ENCODE measurements at places on chromosomes 4 and X. TPM values are rescaled to one million over a fixed set of nuclear protein-coding genes. Genes with fewer than 3 reads are reported as not detected.

RAB9B gene
- total RNA-seq, result 0.20 TPM

MMAA gene
- total RNA-seq, result 6.9 TPM

UGT2B7 gene
- total RNA-seq, result not detected

MXRA5 gene
- total RNA-seq, result 40.2 TPM

MAGEA2B gene
- not detected for total RNA-seq

SLC26A1 gene
- total RNA-seq, result 0.15 TPM

NEIL3 gene
- 16.8 TPM for total RNA-seq

SPIN3 gene
- total RNA-seq, result 12.4 TPM

DNA sequence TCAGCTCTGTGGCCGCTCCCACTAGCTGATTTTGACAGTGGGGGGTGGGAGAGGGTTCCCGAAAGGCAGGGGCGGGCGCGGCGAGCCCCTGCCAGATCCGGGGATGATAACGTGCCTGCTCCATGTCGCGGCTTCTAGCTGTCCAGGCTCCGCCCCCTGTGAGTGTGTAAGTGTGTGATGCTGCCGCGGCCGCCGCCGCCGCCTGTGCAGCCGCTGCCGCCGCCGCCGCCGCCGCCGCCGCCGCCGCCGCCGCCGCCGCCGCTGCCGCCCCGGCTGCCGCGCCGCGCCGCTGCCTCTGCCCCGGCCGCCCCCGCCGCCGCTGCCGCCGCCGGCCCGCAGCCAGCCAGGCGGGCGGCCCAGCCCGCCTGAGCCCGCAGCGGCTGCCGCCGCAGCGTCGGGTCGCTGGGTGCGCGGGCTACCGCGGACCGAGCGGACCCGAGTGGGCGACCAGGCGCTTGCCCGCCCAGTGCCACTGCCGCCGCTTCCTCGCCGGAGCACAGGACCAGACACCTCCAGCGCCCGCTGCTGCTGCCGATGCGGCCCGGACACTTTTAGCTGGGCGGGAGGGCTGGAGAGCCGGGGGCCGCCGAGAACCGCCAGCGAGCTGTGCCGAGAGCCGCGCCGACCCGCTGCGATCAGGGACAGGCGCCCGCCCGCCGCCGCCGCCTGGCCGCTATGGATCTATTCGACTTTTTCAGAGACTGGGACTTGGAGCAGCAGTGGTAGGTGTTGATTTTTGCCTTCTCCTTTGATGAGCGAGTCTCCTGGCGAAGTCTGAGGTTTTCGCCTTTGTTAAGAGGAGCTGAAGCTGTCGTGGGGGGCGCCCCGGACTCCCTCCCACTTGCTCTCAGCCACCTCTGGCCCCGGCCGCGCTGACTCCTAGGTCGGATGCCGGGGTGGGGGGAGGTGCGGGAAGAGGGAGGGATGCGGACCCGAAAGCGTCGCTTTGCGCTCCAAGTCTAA, at the start of gene AFF2:
TSS of gene AFF2 (plus strand) at position 195 of the 963 bp plus-strand sequence. CDS start at position 676, 481 bp downstream.
- no peaks in the 10 kb centered on the region for H3K4me1 ChIP-seq
- H3K36me3 ChIP-seq, result no peaks in the 10 kb centered on the region
- DNase-seq, result peak; percentile 75
- peak within 1 kb of the TSS; percentile 78 for H3K4me3 ChIP-seq

- no peak overlapping the region for H3K27ac ChIP-seq
- no peaks in the 10 kb centered on the region for H3K27me3 ChIP-seq
- H3K4me3 ChIP-seq, result no peak overlapping the region
- H3K36me3 ChIP-seq, result no peaks in the 10 kb centered on the region
- no peak for DNase-seq
- H3K4me1 ChIP-seq, result no peaks in the 10 kb centered on the region
Measured at GRCh38 chr4:155805016-155805415, 46.2 kb downstream of the GUCY1B1 start.

DNA sequence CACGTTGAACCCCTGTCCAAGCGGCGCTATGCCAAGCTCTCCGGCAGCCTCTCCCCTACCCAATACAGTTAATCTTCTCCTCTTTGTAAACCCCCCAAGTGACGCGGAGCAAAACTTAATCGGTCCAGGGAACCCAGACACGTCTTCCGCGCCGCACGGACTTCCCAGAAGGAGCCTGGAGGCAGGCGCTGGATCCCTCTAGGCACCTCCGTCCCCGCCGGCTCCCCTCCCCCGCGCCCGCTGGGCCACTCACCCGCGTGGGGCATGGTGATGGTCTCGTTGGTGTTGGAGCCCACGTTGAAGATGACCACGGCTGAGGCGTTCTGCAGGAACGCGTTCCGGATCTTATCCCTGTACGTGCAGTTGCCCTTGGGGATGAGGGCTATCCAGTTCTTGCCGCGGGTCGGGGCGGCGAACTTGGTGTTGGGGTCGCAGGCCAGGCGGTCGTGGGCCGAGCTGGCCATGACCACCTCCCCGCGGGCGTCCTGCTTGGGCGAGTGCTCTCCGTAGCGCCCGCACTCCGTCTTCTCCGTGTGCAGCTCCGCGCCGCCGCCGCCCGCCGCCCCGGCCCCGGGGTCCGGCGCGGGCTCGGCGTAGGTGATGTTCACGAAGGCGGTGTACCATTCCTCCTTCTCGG, 1.1 kb downstream of the RNF150 start:
- H3K27me3 ChIP-seq, result peaks cover 33% of the 10 kb centered on the region
- no peaks in the 10 kb centered on the region for H3K36me3 ChIP-seq
- DNase-seq, result peak; percentile 74
- no peak overlapping the region for H3K27ac ChIP-seq
- peak overlapping the region; percentile 88 for H3K4me3 ChIP-seq
- peaks cover 7% of the 10 kb centered on the region for H3K4me1 ChIP-seq

DNA sequence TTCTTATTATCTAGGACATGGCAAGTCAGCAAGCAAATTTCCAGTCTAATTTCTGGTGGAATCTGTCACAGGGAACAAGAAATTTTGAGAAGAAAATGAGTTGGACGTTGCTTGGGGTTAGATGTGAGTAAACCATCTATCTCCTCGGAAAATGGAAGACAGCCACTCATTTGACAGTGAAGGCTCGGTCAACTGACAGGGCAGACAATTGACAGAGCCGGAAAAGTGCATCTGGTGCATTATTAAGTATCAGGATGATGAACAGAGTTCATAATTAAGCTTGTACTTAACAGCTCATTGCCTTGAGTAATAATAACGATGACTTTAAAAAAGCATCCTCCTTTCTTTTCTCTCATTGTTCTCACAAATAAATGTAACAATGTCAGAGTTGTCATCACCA, 168.4 kb downstream of the MAD2L1 start:
- DNase-seq, result no peak
- no peaks in the 10 kb centered on the region for H3K27me3 ChIP-seq
- no peak overlapping the region for H3K4me3 ChIP-seq
- H3K4me1 ChIP-seq, result no peaks in the 10 kb centered on the region
- H3K27ac ChIP-seq, result no peak overlapping the region

DNA sequence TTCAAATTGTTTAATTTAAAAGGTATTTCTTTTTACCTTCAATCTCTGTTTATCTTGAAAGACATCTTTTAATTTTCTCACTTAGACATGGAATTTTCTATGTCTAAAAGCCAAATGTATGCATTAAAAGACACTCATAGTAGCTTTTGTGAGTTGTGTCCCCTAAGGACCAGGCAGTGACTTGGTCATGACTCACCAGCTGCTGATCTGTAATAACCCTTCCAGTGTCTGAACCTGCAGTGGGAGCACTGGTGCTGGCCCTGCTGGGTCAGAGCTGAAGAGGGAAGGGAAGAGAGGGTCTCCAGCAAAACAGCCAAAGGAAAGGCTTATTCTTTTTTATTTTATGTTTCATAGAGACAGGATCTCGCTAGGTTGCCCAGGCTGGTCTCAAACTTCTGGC, 31.1 kb upstream of the SH3D19 start:
- H3K36me3 ChIP-seq, result no peaks in the 10 kb centered on the region
- DNase-seq, result no peak
- H3K27me3 ChIP-seq, result no peaks in the 10 kb centered on the region
- H3K4me1 ChIP-seq, result no peaks in the 10 kb centered on the region
- H3K4me3 ChIP-seq, result no peak overlapping the region

- peak; percentile 58 for DNase-seq
- no peak overlapping the region for H3K27ac ChIP-seq
- no peaks in the 10 kb centered on the region for H3K36me3 ChIP-seq
- H3K4me1 ChIP-seq, result no peaks in the 10 kb centered on the region
- H3K27me3 ChIP-seq, result no peaks in the 10 kb centered on the region
- H3K4me3 ChIP-seq, result no peak overlapping the region
Measured at GRCh38 chrX:153488231-153488914, 6.4 kb upstream of the BGN start.

- no peaks in the 10 kb centered on the region for H3K27me3 ChIP-seq
- DNase-seq, result no peak
- no peaks in the 10 kb centered on the region for H3K4me1 ChIP-seq
- no peak overlapping the region for H3K27ac ChIP-seq
- H3K4me3 ChIP-seq, result no peak overlapping the region
Measured at GRCh38 chr4:81789158-81789557, 317.5 kb upstream of the RASGEF1B start.

GRCh38 chrX:36543499-36543898, 464.7 kb upstream of the FAM47C start:
- no peaks in the 10 kb centered on the region for H3K4me1 ChIP-seq
- no peak overlapping the region for H3K27ac ChIP-seq
- no peaks in the 10 kb centered on the region for H3K27me3 ChIP-seq
- H3K4me3 ChIP-seq, result no peak overlapping the region
- DNase-seq, result no peak
- no peaks in the 10 kb centered on the region for H3K36me3 ChIP-seq

GRCh38 chr4:23770011-23770410, 119.8 kb downstream of the PPARGC1A start:
- H3K4me3 ChIP-seq, result no peak overlapping the region
- H3K4me1 ChIP-seq, result no peaks in the 10 kb centered on the region
- H3K36me3 ChIP-seq, result no peaks in the 10 kb centered on the region
- no peak overlapping the region for H3K27ac ChIP-seq

DNA sequence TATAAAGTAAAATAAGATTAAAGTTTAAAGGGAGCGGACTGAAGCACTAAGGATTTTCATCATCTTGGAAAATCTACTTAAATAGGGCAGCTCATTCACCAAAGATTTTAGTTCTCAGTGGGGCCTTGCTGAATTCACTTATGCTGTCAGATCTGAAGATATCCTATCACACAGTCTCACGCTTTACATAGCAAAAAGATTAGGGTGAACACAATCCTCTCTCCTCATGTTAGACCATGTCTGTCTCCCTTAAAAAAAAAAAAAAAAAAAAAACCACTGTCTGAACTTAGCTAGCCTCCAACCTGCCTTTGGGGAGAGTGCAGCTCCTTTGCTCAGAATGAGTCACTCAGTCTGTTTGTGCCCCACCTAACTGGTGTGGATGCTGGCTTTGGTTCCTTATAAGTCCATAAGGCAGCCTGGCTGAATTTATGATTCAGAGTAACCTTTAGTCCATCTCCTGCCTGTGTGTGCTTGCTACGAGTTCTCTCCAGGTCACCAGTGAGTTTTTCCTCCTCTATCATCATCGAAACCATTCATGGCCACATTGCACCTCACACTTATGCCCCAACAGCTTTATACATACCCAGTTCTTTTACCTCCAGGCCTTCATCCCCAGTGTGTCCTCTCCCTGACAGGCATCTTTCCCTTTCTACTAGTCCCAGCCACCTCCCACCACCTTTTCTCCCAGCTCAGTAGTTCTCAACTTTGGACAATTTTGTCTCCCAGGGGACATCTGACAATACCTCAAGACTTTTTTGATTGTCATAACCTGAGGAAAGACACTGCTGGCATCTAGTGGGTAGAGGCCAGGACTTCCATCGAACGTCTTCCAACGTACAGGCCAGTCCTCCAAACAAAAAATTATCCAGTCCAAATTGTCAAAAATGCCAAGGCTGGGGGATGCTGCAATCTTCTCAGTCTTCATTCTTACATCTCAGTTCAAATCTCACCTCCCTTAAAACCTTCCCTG, 220.7 kb upstream of the EMCN start:
- H3K4me1 ChIP-seq, result peaks cover 3% of the 10 kb centered on the region
- no peaks in the 10 kb centered on the region for H3K36me3 ChIP-seq
- DNase-seq, result no peak
- H3K4me3 ChIP-seq, result peak overlapping the region; percentile 39

DNA sequence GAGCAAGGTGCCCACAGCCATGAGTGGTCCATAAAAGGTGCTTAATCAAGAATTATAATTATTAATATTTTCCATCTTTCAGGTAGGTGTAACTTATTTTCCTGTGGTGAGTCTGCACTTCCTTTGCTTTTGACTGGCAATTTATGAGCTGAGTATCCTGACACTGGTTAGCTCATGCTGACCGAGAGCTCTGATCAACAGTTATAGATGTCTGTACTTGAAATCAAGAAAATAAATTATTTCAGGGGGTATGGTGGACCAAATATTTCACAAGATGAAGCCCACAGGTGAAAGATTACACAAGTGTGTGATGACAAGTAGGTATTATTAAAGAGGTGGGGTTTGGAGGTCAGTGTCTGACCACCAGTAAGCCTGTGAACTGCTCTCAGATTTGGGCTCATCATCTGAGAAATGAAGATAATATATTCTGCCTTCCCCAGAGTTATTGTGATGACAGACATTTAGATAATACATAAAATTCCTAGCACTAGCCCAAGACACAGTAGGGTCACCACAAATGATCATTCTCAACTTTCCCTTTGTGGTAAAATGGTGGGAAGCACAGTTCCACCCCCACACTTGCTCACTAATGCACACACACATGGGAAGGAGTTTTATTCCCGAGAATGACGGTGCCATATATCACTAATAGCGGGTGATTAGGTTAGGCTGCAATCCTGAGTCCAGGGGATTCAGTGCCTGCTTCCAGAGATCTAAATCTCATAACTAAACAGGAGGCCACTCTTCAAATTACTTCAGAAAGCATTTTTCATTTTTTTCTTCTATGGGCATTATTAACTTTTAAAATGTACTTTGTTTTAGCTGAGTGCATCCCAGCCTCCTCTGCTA, 34.0 kb upstream of the PACRGL start:
- H3K27me3 ChIP-seq, result peaks cover 5% of the 10 kb centered on the region
- H3K4me1 ChIP-seq, result no peaks in the 10 kb centered on the region
- H3K4me3 ChIP-seq, result no peak overlapping the region
- H3K27ac ChIP-seq, result no peak overlapping the region

GRCh38 chrX:39418254-39418704, 617.0 kb downstream of the MID1IP1 start:
- H3K27ac ChIP-seq, result no peak overlapping the region
- H3K36me3 ChIP-seq, result no peaks in the 10 kb centered on the region
- no peaks in the 10 kb centered on the region for H3K27me3 ChIP-seq
- H3K4me3 ChIP-seq, result no peak overlapping the region

DNA sequence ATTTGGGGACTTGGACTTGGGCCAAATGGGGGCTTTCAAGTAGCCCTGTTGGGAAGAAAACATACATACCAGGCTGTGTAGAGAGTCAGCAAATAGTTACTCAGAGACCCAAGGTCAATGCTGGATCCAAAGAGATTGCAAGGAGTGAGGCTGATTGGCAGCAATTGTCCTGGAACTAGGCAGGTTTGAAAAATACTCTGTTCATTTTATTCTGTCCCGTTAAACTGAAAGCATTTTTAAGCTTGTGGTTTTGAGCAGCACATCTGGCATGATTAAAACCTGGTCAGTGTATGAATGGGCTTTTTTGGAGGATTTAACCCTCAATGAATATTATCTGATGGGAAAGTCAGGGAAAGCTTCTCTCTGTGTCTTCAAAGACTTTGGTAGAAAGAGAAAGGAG, 294.3 kb upstream of the BOD1L1 start:
- no peak overlapping the region for H3K4me3 ChIP-seq
- no peaks in the 10 kb centered on the region for H3K4me1 ChIP-seq
- no peak overlapping the region for H3K27ac ChIP-seq
- no peaks in the 10 kb centered on the region for H3K36me3 ChIP-seq
- H3K27me3 ChIP-seq, result peaks cover 8% of the 10 kb centered on the region

- no peaks in the 10 kb centered on the region for H3K4me1 ChIP-seq
- H3K4me3 ChIP-seq, result no peak overlapping the region
- DNase-seq, result no peak
- H3K36me3 ChIP-seq, result no peaks in the 10 kb centered on the region
- H3K27me3 ChIP-seq, result no peaks in the 10 kb centered on the region
Measured at GRCh38 chrX:46294234-46294633, 251.0 kb downstream of the ZNF674 start.

GRCh38 chrX:97159916-97160800, 276.4 kb downstream of the RPA4 start:
- no peaks in the 10 kb centered on the region for H3K27me3 ChIP-seq
- peak; percentile 66 for DNase-seq
- no peaks in the 10 kb centered on the region for H3K36me3 ChIP-seq
- H3K4me1 ChIP-seq, result no peaks in the 10 kb centered on the region
- no peak overlapping the region for H3K4me3 ChIP-seq

All from endodermal cell (in vitro differentiated cells).